Activated T-helper 1 cell treated with anti-CD3 and anti-CD28 coated beads, Interleukin-2, amount 50 U/mL, for 16 hours (primary cell): ENCODE measurements at places on chromosomes 11 and 22.

DNA sequence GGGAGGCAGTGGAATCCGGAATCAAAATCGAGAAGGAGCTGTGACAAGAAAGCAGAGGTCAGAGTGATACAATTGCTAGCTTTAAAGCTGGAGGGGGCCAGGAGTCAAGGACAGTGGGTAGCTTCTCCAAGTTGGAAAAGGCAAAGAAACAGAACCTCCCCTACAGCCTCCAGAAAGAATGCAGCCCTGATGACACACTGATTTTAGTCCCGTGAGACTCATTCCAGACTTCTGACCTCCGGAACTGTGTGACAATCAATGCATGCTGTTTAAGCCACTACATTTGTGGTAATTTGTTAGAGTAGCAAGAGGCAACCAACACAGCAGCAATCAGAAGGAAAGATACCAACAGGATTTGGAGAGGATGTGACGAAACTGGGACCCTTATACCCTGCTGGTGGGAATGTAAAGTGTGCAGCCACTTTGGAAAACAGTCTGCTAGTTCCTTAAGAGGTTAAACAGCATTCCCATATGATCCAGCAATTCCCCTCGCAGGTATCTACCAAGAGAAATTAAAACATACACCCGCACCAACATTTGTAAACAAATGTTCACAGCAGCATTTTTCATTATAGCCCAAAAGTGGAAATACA, 66.7 kb downstream of the DSCAML1 start:
- DNase-seq, result no peak

DNA sequence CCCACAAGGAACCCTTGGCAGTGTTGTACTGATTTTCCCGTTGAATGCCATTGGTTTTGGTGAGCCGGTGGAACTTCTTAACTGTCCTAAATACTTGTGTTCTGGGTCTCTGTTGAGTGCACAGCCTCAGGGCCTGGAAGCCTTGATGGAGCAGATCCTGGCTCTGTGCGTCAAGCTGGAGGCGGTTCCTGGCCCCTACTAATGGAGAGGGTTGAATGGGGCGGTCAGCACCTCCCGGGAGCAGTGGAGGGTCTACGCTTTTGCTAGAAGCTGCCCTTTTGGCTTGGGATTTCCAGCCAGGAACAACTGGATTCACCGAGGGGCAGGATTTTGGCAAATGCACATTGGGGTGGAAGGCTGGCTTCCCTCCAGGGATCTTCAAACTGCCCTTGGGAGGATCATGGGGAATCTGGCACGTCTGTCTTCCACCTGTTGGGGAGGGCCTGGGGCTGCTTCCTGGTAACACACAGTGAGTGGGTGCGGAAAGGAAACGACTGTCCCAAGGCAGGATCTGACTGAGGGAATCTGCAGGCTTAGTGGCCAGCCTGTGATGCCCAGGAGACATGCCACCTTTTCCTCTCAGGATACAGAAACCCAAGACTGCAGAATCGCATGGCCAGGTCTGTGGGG, 6.9 kb upstream of the OSBPL5 start:
- DNase-seq, result no peak

DNA sequence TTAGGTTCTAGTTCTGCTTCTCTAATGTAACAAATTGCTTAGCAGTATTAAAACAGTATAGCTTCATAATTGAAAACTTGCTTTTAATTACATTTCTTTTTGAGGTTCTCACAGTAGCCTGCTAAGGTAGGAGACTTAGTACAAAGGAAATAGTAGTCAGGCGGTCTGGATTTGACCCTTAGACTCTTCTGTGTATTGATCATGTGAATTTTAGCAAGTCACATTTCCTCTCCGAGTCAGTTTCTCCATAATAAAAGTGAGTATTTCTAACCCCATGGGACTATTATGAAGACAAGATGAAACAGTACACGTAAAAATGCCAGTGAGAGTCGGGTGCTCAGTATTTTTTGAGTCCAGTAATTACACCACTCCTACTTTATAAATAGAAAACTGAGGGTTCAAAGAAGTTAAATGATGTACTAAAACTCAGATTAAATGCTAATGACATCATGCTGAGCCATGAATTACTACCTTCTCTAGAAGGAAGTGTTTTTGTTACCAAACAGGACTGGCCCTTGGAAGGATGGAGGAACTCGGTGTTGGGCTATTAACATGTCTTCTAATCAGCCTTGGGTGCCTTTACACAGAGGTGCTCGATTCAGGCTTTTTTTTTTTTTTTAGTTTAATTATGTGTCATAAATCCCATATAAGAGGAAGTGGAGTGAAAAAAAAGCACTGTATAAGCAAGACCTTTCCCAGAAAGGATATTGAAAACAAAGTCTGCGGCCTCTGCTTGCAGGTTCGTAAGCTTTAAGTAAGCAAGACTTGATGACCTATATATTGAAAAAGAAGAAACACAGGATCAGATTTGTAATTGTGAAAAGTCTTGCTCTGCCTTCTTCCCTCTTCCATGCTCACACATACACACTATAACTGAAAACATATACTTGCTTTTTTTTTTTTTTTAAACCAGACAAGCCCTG, 109.0 kb downstream of the EMSY start:
- DNase-seq, result no peak

DNA sequence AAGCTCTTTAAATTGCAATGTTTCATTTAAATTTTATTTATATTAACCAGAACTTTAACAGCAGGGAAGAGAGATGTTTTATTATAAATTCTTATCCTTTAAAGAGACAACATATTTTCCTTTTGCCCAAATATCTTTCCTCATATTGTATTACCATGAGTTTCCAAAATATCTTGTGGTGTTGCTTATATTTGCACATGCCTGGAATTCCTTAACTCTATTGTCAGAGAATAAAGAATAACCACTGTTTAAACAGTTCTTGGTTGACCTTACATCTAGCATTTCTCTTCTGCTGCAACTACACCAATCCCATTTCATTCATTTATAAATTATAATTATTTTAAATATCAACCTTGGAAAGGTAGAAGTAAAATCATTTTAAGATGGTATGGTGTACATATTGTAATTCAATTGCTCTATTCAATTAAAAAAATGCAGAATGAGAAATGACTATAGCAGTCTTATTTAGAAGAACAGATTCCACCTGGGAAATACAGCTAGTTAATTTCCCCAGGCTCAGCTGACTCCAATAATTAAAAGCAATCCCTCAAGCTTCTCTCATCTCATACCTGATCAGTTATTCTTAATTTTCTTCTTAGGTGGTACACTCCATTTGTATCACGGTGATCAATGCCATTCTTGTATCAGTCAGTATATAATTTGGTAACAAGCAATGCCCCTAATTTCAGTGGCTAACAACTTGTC, 923.3 kb downstream of the KCNA4 start:
- DNase-seq, result no peak

- DNase-seq, result no peak
Observed at GRCh38 chr22:30878516-30879414, 89.8 kb downstream of the MORC2 start.

GRCh38 chr11:63719001-63719400, 37.7 kb downstream of the RTN3 start:
- DNase-seq, result no peak

- DNase-seq, result no peak
Observed at GRCh38 chr11:126418887-126419286, 63.4 kb downstream of the ST3GAL4 start.

GRCh38 chr22:26383968-26384556, 45.0 kb upstream of the ASPHD2 start:
- DNase-seq, result no peak

DNA sequence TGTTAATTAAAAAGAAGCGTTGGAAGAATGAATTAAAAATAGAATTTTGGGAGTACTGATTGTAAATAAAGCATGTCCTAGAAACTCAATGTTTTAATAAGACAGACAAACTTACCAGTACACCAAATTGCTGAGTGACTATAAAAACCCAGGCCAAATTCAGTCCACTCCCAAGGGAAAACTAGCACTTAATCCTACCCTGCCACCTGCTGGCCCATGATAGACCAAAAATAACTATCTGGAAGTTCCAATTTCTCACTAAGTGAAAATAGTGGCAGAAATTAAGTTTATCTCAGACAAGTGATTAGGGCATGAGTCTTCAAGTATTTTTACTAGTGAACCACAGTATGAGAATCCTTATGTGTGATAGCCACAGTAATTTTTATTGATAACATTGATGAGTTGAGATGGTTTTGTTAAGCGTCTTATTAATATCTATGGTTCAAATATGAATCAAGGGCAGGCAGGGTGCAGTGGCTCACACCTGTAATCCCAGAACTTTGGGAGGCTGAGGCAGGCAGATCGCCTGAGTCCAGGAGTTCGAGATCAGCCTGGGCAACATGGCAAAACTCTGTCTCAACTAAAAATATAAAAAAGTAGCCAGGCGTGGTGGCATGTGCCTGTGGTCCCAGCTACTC, 9.8 kb upstream of the DDX10 start:
- DNase-seq, result no peak

GRCh38 chr11:65243797-65244196, 18.0 kb upstream of the POLA2 start:
- DNase-seq, result no peak

DNA sequence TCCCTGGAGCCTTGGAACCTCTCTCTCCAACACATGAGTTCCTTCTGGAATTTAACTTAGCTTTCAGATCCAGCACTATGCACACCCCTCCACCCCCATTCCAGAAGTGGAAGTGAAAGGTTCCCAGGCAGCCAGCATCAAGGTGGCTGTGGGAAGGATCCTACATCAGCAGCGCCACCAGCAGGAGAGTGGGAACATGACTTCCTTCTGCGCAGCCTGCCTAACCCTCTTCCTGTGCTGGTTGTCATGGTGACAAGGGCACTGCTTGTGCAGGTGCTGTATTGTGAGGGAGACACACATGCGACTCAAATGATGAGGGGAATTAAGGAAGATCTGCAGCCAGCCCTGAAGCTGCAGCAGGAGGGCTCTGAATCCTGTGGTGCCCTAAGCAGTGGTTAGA, 904.5 kb upstream of the API5 start:
- DNase-seq, result no peak

DNA sequence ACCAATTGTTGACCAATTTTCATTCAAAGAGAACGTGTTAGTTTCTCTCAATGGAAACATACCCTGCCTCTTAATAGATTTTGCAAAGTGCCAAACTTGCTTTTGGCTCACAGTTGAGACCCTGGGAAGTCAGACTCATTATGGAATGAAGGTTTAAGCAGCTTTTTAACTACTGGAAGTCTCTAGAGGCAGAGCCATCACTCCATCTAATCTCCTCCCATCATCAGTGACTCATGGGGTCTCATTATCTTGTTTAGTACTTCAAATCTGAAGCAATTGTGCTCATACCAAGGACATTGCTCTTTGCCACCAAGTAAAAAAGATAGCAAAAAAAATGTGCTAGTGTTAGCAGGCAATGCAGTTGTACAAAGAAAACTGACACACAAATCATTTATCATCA, 537.1 kb upstream of the LRRC4C start:
- DNase-seq, result no peak

- DNase-seq, result no peak
Observed at GRCh38 chr11:96284917-96285316, 58.1 kb downstream of the MAML2 start.

DNA sequence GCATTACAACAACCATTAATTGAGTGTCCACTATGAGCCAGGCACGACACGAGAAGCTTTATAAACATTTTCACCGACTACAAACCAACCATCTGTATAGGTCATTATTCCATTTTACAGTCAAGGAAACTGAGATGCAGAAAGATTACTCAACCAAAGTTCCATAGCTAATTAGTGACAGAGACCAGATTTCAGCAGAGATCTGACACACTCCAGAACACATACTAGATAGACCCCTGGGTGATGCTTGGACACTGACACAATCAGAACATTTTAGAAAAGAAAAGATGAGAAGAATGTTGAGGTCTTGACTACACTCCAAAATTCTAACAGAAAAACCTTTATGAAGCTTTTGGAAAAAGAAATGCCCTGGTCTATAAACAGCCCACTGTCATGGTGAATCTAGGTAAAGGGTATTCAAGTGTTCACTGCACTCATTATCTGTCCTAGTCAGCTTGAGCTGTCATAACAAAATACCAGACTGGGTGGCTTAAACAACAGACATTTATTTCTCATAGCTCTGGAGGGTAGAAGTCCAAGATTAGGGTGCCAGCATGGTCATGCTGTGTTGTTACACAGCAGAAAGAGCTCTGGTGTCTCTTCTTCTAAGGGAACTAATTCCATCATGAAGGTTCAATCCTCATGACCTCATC, 89.0 kb downstream of the RELT start:
- DNase-seq, result no peak

DNA sequence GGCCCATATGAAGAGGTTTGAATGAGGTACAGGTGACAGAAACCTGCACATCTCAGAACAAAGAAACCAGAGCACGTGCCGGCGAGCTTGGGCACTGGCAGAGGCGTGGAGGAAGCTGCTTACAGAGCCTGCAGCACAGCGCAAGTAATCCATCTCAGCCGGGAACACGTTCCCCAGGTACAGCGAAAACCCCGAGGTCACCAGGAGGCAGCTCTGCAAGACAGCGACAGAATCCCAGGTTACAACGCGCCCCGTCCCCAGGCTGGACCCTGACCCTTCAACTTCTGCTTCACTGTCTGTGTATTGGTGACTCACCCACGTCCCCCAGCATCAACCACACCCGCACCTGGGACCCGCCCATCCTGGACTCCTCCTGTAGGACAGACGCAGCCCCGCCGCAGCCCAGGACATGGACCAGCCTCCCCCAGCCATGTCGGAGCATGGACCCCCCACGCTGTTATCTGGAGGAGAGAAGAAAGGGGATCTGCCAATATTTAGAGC, 2.2 kb downstream of the MLC1 start:
- DNase-seq, result no peak

- DNase-seq, result no peak
Observed at GRCh38 chr22:45968751-45969413, 8.1 kb downstream of the WNT7B start.

- DNase-seq, result no peak
Observed at GRCh38 chr22:25976356-25976755, 192.9 kb upstream of the SEZ6L start.
